H9 (cell line): ENCODE measurements at places on chromosomes 6 and 20.
A peak's percentile ranks its signal among the peaks of the same experiment; 100 is the strongest.

DNA sequence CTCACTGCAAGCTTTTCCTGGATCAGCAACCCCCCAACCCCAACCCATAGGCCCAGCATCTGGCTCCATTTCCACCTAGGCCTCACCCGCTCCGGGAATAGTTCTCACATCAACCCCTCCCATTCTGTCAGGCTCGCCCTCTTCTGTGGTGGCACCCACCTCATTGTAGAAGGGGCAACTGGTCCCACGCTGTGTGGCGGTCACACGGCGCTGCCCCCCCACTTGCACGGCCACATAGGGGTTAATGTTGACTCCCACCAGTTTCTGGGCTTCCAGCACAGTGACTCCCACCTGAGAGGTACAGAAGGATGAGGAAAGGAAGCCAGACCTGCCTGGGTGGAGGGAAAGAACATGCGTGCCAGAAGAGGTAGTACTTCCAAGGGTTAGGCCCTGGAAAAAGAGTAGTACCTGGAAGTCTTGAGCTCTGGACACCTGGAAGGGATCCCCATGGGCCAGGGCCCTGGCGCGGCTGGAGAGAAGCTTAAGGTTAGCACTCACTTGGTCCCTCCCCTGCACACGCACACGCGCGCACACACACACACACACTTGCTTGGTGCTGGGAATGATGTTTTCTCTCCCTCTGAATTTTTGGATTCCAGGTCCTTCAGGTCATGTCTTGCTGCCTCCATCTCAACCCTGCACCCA lies 12.7 kb upstream of the SPAG4 start:
- H3K36me3 ChIP-seq: no peaks in the 10 kb centered on the region
- no peak overlapping the region for H3K27ac ChIP-seq
- peaks cover 12% of the 10 kb centered on the region; the same call in 1 of the 2 replicates for H3K27me3 ChIP-seq
- H3K4me3 ChIP-seq: no peak overlapping the region

DNA sequence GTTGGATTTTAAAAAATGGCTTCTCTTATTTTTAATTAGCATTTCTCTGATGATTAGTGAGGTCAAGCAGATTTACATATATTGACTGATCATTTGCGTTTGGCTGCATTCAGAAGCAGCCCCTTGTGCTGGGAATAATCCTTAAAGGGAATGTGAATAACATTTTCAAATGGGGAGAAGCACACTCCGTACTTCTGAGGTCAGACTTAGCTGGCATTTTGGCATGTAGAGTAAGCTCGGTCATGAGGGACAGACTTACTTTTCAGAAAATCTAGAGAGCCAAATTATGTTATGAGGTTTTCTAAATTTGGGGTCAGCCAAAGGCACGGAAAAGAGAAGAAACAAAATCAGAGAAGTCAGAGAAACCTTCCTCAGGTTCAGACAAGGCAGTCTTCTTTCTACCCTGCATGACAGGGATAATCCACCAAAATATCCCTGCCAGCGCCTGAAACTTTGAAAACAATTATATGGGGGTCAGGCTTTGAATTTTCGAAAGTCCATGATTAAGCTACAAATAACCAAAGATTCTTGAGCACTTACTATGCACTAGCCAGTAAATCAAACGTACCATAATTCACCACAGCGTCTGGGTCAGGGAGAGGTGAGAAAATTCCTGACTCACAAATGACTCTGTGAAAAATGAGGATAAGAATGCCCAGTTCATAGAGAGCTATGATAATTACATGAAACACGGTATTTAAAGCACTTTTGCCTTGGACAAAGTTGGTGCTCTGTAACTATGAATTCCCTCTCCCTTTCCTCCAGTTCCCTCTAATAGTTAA lies 44.9 kb downstream of the ADAT2 start:
- no peaks in the 10 kb centered on the region for H3K27me3 ChIP-seq
- no peaks in the 10 kb centered on the region for H3K36me3 ChIP-seq
- no peak overlapping the region for H3K4me3 ChIP-seq
- no peak for DNase-seq

- peaks cover 3% of the 10 kb centered on the region; the same call in 1 of the 2 replicates for H3K4me1 ChIP-seq
- no peak for DNase-seq
- no peak overlapping the region for H3K4me3 ChIP-seq
- H3K36me3 ChIP-seq: peaks cover 4% of the 10 kb centered on the region
- H3K27ac ChIP-seq: no peak overlapping the region
Observed at GRCh38 chr6:1840491-1841121, 230.9 kb downstream of the FOXC1 start.

- no peaks in the 10 kb centered on the region for H3K36me3 ChIP-seq
- peak overlapping the region; percentile 73 for H3K4me3 ChIP-seq
- no peaks in the 10 kb centered on the region for H3K4me1 ChIP-seq
- no peak for DNase-seq
- H3K27me3 ChIP-seq: no peaks in the 10 kb centered on the region
Observed at GRCh38 chr6:11230158-11231107, 2.0 kb downstream of the NEDD9 start.

GRCh38 chr20:47099825-47100441 lies 205.3 kb downstream of the EYA2 start:
- H3K36me3 ChIP-seq: 0 out of 2 replicates have a peak, but pooled peaks cover 3% of the 10 kb centered on the region
- no peaks in the 10 kb centered on the region for H3K4me1 ChIP-seq
- H3K27me3 ChIP-seq: no peaks in the 10 kb centered on the region

- no peak for DNase-seq
- peaks cover 7% of the 10 kb centered on the region; the same call in 2 of the 3 replicates for H3K36me3 ChIP-seq
- H3K4me3 ChIP-seq: no peak overlapping the region
- no peaks in the 10 kb centered on the region for H3K27me3 ChIP-seq
Observed at GRCh38 chr6:17980329-17980728, 7.1 kb downstream of the KIF13A start.

GRCh38 chr20:3911956-3912355 lies 22.8 kb downstream of the PANK2 start:
- H3K4me1 ChIP-seq: no peaks in the 10 kb centered on the region
- H3K4me3 ChIP-seq: no peak overlapping the region
- no peaks in the 10 kb centered on the region for H3K27me3 ChIP-seq

DNA sequence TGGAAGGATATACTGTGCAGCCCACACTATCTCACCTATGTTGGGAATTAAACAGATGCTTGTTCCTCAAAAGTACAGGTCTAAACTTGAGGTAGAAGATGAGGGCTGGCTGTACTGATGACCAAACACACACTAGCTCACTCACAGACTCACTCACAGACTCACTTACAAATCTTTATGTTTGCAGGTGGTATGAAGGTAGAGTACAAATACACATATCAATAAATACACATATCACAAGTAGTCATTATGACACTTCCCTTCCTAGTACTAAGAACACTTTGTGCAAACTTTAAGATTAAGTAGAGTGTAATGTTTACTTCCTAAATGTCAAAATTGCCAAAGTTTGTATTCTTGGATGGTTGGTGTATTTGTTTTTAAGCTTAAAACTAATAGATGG lies 155.4 kb upstream of the KCNQ5 start:
- H3K4me3 ChIP-seq: no peak overlapping the region
- H3K36me3 ChIP-seq: peaks cover 5% of the 10 kb centered on the region; the same call in 2 of the 3 replicates
- H3K27me3 ChIP-seq: no peaks in the 10 kb centered on the region
- no peak for DNase-seq
- no peaks in the 10 kb centered on the region for H3K4me1 ChIP-seq

DNA sequence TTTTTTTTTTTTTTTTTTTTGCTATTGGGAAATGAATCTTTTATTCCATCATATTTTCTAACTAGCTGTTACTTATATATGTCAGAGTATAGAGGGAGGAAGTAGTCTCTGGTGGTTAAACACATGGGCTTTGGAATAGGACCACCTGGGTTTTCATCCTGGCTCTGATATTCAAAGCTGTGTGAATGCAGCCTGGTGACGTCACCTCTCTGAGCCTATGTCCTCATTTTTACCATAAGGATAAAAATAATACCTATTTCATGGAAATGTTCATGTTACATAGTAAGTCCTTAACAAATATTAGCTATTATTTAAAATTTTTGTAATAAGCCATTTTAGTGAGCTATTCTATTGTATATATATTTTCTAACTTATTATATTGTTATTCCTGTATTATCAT lies 58.8 kb upstream of the TOX2 start:
- H3K27me3 ChIP-seq: no peaks in the 10 kb centered on the region
- no peaks in the 10 kb centered on the region for H3K4me1 ChIP-seq
- H3K27ac ChIP-seq: no peak overlapping the region
- DNase-seq: no peak

GRCh38 chr6:99912657-99913056 lies 81.4 kb downstream of the MCHR2 start:
- no peak for DNase-seq
- H3K4me1 ChIP-seq: no peaks in the 10 kb centered on the region
- no peak overlapping the region for H3K27ac ChIP-seq
- H3K36me3 ChIP-seq: no peaks in the 10 kb centered on the region
- H3K4me3 ChIP-seq: no peak overlapping the region

DNA sequence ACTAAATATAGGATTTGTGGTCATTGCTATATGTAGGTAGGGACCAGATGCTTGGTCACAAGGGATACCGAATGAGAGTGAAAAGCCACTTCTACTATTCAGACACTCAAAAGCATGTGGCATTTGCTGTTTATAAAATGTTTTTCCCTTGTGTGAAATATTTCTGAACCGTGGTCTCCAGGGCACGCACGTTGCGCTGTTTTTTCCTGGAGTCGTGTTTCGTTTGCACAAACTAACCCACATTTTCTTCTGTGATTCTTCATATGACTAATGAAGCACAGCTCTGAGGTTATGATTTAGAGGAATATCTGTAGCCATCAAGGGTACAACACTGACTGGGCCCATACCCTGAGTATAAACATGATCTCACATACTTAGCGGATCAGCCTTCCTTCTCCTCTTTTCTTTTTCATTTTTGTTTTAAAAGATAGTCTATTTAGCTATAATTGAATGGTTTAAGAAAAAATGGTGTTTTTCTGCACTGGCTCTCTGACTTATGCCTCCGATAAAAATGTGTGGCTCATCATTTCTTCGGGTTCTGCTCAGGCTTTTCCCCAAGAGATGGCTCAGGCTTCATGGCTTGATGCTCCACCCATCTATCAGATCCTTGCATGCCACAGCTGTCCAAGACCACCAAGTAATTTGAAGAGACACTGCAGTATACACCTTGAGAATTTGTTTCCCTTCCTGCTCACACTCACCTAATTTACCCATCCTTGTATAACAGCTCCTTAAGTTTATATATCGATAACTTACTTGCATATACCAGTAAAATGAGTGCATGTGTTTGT lies 59.9 kb upstream of the HBS1L start:
- no peaks in the 10 kb centered on the region for H3K36me3 ChIP-seq
- no peak overlapping the region for H3K27ac ChIP-seq
- DNase-seq: no peak

DNA sequence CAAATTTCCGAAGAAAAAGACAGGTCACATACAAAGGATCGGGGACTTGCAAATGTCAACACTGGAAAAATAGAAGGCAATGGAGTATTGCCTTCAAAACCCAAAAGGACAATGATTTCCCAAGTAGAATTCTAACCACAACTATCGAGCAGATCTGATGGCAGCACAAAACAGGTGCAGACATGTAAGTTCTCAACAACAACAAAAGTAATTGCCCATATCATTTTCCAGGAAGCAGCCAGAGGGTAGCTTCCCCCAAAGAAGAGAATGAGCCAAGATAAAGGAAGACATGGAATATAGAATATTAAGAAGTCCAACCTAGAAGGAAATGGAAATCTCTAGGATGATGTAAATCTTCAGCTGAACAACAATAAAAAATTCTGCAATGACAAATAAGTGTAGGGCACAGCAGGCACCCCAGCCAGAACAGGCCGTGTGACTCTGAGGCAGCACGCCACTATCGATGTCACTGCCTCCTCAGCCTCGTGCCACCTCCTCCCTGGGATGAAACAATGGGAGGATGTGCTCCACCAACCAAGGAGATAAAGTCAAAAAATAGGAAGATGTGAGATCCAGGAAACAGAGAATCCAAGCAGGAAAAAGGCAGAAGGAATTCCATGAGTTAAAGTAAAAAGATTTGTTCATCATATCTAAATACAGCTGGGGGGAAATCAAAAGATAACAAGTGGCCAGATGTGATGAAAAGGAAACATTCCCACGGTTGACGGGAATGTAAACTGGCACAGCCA lies 34.1 kb downstream of the SERPINB1 start:
- H3K36me3 ChIP-seq: no peaks in the 10 kb centered on the region
- no peak overlapping the region for H3K27ac ChIP-seq
- no peak overlapping the region for H3K4me3 ChIP-seq
- no peaks in the 10 kb centered on the region for H3K27me3 ChIP-seq

DNA sequence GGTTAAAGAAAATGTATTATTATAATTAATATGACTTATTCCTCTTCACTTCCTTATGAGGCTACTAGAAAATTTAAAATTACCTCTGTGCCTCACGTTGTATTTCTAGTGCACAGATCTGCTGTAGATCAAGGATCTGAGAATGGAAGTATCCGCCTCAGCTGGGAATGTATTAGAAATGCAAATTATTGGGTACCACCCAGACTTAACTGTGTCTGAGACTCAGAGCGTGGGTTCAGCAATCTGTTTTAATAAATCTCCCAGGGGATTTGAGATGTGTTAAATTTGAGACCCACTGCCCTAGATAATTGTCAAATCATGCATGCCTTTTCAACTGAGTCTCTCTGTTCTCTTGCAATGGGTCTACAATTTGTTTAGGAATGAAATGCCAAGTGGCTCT lies 658.0 kb upstream of the NOX3 start:
- no peaks in the 10 kb centered on the region for H3K4me1 ChIP-seq
- H3K27me3 ChIP-seq: no peaks in the 10 kb centered on the region
- H3K36me3 ChIP-seq: no peaks in the 10 kb centered on the region
- no peak for DNase-seq

GRCh38 chr20:52364405-52364804 lies 172.8 kb upstream of the ZFP64 start:
- H3K27ac ChIP-seq: no peak overlapping the region
- DNase-seq: no peak
- H3K4me1 ChIP-seq: no peaks in the 10 kb centered on the region
- no peaks in the 10 kb centered on the region for H3K36me3 ChIP-seq
- no peak overlapping the region for H3K4me3 ChIP-seq

- no peak for DNase-seq
- H3K27me3 ChIP-seq: no peaks in the 10 kb centered on the region
- H3K36me3 ChIP-seq: no peaks in the 10 kb centered on the region
- no peak overlapping the region for H3K4me3 ChIP-seq
- H3K4me1 ChIP-seq: no peaks in the 10 kb centered on the region
Observed at GRCh38 chr6:46789434-46790354, 3.5 kb upstream of the MEP1A start.

GRCh38 chr20:23776067-23776771 lies 25.5 kb upstream of the CST1 start:
- H3K27me3 ChIP-seq: no peaks in the 10 kb centered on the region; the same call in 1 of the 2 replicates
- no peak overlapping the region for H3K27ac ChIP-seq
- H3K36me3 ChIP-seq: no peaks in the 10 kb centered on the region

GRCh38 chr6:158631678-158632537 lies 12.6 kb downstream of the DYNLT1 start:
- peaks cover 69% of the 10 kb centered on the region for H3K36me3 ChIP-seq
- no peak overlapping the region for H3K27ac ChIP-seq
- no peak overlapping the region for H3K4me3 ChIP-seq
- no peak for DNase-seq
- no peaks in the 10 kb centered on the region for H3K27me3 ChIP-seq
